LNCaP clone FGC (cell line): ENCODE measurements at places on chromosomes 2 and 18.
A peak's percentile ranks its signal among the peaks of the same experiment; 100 is the strongest.

DNA sequence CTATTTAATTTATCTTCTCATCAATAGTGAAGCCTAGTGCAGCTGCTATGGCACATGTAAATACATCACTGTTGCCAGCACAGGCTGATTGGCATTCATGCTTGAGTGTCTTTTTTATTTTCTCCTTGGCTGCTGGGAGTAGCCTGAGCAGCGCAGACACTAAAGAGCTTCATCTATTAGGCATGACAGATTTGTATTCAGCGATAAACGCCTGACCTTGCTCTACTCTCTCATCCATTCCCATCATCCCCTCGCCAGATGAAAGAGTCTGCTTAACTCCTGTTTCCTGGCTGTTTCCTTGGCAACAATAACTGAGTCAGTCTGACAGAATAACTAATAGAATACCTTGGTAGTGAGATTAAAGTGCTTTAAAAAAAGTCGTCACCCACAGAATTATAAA is 753.6 kb downstream of the DCC start:
- DNase-seq = no peak

DNA sequence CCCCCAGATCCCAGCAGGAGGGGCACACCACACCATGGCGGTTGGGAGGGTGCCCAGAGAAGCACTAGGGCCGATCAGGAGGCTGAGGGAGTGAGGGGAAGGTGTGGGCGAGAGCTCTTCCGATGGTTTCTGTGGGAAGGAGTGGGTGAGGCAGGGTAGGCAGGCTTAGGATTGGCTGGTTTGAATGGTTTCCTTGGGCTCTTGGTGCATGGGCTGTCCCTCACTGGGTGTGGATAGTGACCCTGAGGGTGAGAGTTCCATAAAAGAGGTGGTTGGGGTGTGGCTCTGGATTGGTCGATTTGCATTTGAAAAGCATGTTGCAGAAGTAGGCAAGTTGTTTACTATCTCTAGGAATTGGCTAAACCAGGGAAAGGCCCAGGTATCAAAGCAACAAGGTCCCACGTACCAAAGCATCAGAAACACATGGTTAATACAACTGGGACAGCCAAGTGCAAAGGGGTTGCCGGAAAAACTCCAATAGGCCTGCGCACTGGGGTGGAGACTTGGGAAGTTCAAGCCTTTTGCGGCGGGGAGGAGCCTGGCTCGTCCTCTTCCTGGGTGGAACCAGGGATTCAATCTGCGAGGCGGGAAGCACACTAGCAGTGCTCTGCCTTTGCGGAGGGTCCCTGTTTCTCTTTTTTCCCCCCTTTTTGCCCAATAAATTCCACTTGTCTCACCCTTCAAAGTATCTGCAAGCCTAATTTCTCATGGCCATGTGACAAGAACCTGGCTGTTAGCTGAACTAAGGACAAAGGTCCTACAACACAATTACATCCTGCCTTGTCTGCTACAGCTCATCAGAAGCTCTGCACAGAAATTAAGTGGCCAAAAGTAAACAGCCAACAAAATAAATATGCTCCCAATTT is 43.2 kb downstream of the IL1R2 start:
- DNase-seq = no peak

GRCh38 chr18:61400716-61401115 is 67.5 kb downstream of the CDH20 start:
- no peak for DNase-seq

DNA sequence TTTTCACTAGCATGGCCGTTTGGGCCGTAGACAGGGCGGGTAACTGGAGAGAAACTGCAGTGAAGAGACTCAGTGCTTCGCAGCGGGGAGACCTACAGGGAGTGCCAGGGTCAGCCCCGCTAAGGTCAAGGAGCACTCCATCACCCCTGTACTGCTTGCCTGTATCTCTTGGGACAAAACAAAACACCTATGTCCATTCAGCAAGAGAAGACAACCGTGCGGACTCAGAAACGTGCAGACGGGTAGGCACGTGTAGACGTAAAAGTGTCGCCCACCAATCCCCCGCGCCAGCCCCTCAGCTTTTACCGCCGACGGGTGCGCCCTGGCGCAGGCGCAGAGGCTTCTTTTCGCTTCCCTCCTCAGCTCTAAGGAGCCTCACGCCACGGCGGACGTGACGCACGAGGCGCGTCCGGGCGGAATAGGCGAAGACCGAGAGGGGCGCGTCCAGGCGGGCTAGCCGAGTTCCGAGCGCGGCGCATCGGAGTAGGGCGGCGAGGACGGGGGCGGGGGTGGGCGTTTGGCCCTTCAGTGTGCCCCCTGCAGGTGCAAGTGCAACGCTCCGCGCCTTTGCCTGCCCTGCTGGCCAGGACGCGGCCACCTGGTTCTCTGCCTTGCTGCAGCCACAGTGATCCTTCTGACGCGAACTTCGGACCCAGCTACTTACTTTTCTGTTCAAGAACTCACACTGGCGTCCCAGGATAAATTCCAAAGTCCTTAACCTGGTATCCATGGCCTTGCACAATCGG is 3.3 kb upstream of the SOS1 start:
- peak; percentile 61 for DNase-seq

GRCh38 chr2:176508984-176509740 is 239.9 kb downstream of the MTX2 start:
- DNase-seq = no peak
